Urinary bladder (tissue), 4 donors: ENCODE measurements at places on chromosomes 6 and 20. TPM values are rescaled to one million over a fixed set of nuclear protein-coding genes. Genes with fewer than 3 reads are reported as not detected.

The CGA gene
- not detected for total RNA-seq

The DEF6 gene
- 7.2 TPM for total RNA-seq

The NHSL1 gene
- 19.5 TPM for total RNA-seq

The CRISP2 gene
- not detected for total RNA-seq

The BTN1A1 gene
- total RNA-seq, result 0.16 TPM

The SRSF12 gene
- 8.6 TPM for total RNA-seq

The NHLRC1 gene
- 2.4 TPM for total RNA-seq

The FUCA2 gene
- 37.0 TPM for total RNA-seq

- DNase-seq, result no peak
Observed at GRCh38 chr20:38278131-38278530, 17.6 kb upstream of the KIAA1755 start.

GRCh38 chr6:169808608-169808967 is 57.2 kb downstream of the ERMARD start:
- DNase-seq, result no peak

- DNase-seq, result peak; percentile 6
Observed at GRCh38 chr6:36241728-36242127, 28.1 kb upstream of the PNPLA1 start.

DNA sequence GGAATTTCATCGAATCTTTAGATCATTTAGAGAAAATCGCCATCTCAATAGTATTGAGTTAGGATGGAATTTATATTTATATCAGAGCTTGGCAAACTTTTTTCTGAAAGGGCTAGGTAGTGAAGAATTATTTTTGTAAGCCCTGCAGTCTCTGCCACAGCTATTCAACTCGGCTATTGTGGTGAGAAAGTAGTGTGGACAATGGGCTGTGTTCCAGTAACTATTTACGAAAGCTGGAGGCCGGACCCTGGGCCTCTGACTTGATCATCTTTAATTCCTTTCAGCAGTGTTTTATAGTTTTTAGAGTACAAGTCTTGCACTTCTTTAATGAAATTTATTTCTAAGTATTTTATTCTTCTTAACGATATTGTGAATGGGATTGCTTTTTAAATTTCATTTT is 201.5 kb downstream of the FARS2 start:
- no peak for DNase-seq

DNA sequence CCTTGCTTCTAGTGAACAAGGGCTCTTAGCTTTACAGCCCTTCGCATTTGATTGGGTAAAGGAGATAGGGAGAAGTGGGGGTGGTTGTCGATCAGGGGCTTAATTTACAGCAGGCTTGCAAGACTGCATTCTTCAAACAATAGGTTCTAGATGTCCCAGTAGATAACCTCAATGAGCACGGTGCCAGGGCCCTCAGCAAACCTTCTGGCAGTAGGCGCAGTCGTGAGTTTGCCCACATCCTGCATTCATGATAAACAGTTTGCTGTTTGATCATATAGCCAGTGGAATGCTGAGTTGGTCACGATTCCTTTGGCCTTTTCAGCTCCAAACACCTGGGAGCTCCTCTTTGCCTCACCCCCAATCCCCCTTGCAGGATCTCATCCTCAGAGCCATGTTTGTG is 27.5 kb downstream of the SUN5 start:
- DNase-seq, result no peak

GRCh38 chr6:127951172-127951917 is 50.5 kb upstream of the THEMIS start:
- DNase-seq, result no peak

GRCh38 chr6:54099225-54099624 is 12.0 kb upstream of the MLIP start:
- no peak for DNase-seq

GRCh38 chr20:1949347-1950100 is 44.3 kb downstream of the PDYN start:
- DNase-seq, result no peak

DNA sequence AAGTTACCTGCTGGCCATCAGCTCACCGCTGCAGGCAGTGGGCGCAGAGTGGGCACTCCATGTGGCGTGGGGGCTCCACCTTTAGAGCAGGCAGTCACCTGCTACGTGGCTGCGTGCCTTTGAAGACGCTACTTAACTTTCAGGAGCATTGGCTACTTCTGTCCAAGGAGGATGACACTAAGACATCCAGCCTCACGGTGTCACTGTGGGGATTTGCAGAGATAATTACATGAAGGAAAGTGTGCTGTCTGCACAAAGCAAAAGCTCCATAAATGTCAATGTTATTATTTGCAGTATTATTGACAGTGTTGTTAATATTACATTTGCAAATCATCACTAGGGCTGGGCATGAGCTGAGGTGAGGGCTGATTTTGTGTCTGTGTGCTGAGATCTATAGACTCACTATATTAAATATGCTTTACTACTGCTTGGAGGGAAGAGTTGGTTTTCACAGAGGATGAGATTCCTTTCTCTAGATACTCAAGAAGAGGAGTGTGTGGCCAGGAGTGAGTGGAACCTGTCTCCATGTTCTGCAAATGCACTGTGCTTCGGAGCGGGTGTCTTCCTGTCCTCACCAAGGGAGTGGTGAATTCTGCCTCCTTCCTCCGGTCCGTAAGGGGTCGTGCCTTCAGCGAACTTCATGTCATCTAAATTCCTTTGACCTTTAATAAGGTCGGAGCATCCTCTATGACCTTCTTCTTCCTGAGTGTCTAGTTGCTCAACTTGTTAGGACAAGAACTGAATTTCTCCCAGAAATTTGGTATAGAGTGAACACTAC is 165.8 kb upstream of the SYNDIG1 start:
- no peak for DNase-seq

- no peak for DNase-seq
Observed at GRCh38 chr6:148761527-148762011, 14.7 kb downstream of the UST start.

DNA sequence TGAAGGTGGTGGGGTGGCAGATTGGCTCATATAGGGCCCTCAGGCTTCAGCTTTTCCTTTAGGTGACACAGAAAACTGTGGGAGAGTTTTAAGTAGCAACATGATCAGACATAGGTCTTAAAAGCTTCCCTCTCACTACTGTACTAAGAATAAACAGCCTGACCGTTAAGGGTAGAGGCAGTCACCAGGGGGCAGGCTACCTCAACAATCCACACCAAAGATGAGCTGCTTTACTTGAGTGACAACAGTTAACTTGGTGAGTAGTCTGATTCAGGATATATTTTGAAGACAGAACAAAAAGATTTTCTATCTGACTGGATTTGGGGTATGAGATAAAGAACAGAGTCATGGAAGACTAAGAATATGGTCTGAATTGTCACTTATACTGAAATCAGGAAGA is 193.1 kb upstream of the SHLD1 start:
- no peak for DNase-seq

DNA sequence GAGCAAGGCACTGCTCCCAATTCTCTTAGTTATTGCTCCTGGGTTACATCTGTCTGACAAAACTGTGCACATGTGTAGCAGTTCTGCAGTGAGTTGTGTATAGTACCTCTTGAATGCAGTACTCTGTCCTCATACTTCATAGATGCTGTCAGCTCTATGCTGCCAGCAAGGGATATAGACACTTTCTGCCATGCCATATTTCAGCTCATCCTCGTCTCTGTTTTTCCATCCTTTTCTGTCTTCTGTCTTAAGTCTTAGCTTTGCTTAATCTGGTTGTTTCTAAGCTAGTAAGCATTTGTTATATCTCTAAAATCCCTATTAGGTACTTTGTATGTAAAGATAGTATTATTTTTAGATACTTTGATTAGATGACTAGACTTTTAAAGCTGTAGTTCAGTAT is 76.4 kb downstream of the HIVEP1 start:
- no peak for DNase-seq

DNA sequence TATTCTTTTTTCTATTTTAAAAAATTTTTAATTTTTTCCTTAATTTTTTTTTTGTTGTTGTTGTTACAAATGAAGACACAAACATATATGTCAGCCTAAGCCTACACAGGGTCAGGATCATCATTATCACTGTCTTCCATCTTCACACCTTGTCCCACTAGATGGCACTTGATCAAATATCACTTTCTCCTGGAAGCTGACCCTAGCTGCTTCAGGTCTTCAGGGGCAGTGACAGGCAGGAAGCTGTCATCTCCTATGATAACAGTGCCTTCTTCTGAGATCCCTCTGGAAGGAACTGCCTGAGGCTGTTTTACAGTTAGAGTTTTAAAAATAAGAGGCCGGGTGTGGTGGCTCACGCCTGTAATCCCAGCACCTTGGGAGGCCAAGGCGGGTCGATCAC is 70.2 kb upstream of the EEF1E1 start:
- DNase-seq, result no peak

DNA sequence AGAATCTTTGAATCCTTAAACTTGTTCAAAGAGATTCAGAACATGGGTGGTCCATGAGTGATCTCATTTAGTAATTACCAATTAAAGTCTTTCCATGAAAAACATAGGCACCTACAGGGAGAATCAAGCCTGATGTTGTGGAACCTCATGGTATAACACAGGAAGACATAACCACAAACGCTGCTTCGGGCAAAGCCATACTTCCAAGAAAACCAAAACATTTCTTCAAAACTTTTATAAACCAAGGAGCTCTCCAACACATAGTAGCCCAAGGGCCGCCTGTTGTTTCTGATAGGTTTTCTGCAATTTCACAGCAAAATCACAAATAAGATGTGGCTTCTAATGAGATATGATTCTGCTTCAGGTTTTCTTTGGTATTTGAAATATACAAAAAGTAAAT is 2.5 kb downstream of the CHD6 start:
- no peak for DNase-seq

- DNase-seq, result no peak
Observed at GRCh38 chr6:24825130-24825630, 26.5 kb upstream of the ARMH2 start.
